ENCODE measurements at places on chromosomes 3 and 15. TPM values are rescaled to one million over a fixed set of nuclear protein-coding genes. Genes with fewer than 3 reads are reported as not detected.

- no peak for DNase-seq
Observed at GRCh38 chr15:38430106-38430760, 23.7 kb upstream of the FAM98B start.

ANKRD63 gene
- not detected for total RNA-seq

MUC20 gene
- 6.5 TPM for total RNA-seq

IL12A gene
- 0.51 TPM for total RNA-seq

DNA sequence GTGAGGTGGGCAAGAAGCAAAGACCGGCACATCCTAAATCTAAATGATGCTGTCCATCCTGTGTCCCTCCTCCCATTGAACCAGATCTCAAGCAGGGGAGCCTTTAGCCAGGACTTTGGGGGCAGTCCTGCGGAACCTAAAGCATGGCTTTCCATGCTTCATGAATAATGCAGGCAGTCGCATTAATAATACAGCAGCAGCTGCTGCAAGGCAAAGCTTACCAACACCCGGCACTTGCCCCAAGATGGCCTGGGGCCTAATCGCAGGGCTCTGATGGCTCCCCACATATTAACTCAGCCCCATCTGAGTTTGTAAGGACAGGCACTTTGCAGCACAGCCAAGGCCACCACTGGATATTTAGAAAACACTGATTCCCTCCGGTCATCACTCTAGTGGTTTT is 114.4 kb downstream of the NTRK3 start:
- no peak for DNase-seq

GRCh38 chr15:41838400-41838897 is at the start of gene PLA2G4B:
TSS of gene PLA2G4B (plus strand) at chr15:41838847. CDS start at chr15:41838914, 67 bp downstream.
- DNase-seq = no peak

DNA sequence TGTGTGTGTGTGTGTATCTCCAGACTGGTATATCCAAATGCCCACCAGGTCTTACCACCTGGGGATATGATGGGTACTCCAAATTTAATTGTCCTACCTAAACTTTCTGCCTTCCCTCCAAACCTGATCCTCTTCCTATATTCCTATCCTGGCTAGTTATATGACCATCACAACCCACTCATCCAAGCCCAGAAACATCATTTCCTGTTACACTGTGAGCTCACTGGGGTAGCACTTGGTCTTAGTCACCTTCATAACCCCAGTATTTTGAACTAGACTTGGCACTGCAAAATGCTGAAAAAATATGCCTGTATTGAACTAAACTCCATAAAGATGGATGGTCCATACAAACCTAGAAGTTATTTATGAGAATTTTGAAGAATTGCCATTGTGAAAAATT is 178.8 kb upstream of the EIF1B start:
- no peak for DNase-seq
